ENCODE measurements at places on chromosomes 1 and 21.

DNA sequence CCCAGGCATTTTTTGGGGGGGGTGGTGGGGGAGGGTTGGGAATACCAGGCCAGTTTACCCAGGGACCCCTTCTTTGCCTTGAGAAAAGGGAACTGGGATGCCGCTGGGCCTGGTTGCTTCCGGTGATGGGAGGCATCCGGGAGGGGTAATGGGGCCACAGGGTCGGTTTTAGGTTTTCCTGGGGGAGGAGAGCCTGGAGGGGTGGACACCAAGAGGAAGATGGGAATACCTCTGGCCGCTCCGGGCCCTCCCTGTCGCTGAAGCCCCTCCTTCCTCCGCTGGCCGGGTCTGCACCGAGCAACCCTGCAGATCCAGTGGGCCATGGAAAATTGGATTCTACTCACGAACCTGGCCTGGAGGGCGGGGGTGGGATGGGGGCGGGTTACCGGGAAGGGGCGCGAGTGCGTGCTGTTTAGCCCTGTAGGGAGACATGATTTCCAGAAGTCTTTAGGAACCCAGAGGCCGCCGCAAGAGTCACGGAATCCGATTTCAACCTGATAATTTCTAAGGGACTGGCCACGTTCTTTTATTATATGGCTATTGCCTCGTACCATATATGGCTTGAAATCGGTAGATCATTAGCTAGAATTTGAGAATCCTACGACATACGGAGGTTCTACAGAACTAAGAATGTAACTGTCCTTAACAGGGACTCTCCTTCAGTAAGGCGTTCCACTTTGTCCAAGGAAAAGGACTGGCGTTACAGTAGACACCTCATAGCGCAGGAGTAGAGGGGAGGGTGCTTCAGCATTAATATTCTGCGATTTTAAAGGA lies 749 bp downstream of the AKIRIN1 start:
- DNase-seq: peak; percentile 27

- peak; percentile 22 for DNase-seq
Observed at GRCh38 chr1:152880907-152881306, 2.8 kb downstream of the SMCP start.

DNA sequence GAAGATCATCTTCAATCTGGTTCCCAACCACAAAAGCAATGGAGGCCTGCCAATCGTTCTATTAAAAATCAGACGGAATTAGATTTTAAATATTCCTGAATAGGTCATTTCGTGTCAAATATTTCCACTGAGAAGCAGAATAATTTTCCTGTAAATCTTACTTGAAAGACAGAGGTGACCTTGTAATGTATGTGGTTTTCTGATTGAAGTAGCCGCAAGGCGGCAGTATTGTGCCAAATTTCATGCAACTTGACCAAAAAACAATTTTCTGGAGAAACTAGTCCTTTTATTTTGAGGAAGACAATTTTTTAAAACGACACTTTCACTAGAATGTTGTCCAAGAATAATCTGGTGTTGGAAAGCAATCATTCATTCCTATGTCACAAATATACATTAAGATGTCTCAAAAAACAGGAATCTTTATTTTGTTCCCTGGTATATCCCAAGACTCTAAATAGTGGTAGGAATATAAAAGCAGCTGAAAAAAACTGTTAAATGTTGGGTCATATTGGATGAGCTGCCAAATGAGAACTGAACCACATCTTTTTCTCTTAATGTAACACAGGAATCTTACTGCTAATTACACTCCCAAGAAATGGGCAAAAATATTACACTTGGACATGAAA lies 33.6 kb downstream of the SPAG17 start:
- peak; percentile 68 for DNase-seq

DNA sequence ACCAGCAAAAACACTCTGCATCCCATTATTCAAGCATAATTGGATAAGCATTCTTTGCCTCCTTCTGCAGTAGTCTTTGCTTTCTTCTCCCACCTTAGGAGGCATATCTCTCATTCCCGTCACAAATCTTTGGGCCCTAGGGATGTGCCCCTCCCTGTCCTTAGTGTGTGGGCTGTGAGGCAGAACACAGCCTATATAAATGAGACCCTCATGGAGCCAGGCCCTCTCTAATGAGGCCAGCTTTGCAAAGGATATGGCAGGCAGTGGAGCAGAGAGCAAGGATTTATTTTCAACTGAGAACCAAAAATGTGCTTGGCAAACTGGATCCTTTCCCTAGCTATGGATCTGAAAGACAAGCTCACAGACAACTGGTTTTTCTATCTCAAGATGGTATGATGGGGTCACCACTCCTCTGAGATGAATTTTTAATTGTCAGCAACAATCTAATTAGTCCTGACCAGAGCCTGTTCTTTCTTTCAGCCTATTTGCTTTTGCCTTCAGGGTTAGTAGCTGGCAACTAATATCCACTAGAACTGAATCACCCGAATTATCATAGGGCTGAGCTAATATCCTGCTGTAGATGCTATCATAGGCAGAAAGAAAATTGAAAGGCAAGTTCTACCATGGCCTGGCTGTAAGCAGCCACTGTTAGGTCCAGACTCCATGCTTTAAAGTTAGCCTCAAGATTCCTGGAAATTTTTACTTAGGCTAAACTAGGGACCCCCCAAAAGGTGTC lies 134.2 kb downstream of the SYT2 start:
- no peak for DNase-seq

GRCh38 chr1:17994046-17994445 lies 113.6 kb upstream of the IGSF21 start:
- DNase-seq: no peak

GRCh38 chr1:85318217-85318616 lies 41.8 kb upstream of the BCL10 start:
- no peak for DNase-seq

- DNase-seq: no peak
Observed at GRCh38 chr1:223227031-223227430, 84.0 kb upstream of the TLR5 start.

DNA sequence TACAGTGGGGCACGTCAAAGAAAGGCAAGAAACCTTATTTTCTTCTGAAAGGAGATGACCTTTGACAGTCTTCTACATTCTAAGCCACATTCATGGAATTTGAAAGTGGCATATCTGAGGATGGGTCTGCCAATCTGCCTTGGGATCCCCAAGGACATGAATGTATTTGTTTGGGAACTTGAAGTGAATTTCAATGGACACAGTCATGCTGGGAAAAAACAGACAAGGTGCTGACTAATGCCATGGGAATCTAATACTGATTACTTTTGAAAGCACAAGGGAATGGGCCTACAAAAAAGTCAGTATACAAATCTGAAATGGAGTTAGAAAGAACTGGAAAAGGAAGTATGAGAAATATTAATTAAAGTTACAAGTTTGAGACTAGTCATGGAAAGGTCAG lies 128.8 kb downstream of the KCNJ6 start:
- DNase-seq: no peak

DNA sequence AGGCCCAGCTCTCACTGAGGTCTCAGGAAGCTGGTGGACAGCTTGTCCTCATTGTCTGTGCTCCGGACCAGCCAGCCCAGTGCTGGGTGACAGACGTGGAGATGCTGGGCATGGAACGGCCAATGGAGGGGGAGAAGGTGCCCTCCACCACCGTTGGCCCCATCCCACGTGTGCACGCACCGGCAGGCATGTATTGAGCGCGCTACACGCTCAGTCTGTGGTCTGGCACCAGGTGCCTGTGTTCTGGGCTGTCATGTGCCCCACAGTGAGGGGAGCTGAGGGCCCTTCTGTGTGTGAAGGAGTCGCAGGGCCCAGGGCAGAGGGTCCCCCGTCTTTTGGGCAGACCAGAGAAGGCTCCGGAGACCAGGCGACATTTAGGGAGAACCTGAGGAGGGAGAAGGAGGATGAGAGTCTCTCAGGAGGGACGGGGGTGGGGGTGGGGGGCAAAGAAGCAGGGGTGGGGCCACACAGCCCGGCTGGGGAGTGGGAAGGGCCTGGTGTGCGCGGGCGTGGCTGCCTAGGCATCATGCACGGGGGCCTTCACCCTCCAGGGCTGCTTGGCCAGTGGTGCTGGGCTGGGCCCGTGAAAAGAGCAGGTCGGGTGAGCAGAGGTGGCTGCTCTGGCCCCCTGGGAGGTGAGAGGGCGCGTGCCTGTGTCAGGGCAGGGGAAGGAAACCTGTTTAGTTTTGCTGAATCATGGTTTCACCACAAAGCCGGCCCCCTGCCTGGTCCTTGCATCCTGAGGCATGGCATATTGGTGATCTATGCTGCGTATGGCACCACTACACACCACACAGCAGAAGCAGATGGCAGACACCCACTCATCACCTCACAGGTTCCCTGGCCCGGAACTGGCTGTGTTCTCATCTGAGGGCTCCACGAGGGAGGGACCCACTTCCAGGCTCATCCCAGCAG lies 86.7 kb upstream of the TTC34 start:
- DNase-seq: no peak

- peak; percentile 38 for DNase-seq
Observed at GRCh38 chr1:236416165-236416564, 22.1 kb downstream of the EDARADD start.

GRCh38 chr1:226632922-226633351 lies 84.4 kb downstream of the STUM start:
- peak; percentile 75 for DNase-seq

DNA sequence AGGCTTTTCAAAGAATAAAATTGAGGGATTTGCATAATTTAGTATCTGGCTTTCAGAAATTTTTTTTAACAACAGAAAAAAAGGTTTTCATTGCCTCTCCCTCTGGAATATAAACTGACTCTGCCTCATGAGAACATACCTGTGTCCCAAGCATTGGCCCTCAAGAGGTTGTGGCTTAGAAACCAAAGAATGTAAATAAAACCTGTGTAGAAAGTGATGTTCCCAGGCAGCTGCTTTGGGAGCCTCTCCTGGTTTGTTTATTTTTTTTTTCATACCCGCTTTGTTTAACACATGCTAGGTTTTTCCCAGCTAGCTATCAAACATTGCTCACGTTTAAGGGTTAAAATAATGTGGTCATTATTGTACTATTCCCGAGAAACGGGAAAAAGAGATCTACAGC lies 40.5 kb upstream of the IFNAR2 start:
- DNase-seq: no peak

- no peak for DNase-seq
Observed at GRCh38 chr21:32565856-32566465, 19.4 kb downstream of the TCP10L start.

DNA sequence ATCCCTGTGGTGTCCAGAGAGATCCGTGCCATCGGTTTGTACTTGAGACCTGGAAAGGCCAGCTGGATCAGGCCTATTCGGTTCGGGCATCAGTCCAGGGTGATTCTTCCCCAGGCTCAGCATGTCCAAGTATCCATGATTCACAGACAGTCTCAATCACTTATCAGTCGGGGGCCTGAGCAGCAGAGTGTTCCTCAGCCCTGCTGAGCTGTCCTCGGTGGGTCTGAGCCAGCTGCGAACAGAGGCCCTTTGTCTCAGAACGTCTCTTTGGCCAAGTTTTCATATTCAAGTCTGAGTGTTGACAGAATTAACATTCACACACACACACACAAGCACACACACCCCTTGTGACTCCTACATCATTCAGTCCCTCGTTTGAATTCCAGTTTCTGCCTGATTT lies 33.4 kb upstream of the OSBPL9 start:
- DNase-seq: no peak

Measured in activated CD4-positive, alpha-beta T cell treated with anti-CD3 and anti-CD28 coated beads for 36 hours (primary cell).